ENCODE measurements at places on chromosomes 12 and 14.

DNA sequence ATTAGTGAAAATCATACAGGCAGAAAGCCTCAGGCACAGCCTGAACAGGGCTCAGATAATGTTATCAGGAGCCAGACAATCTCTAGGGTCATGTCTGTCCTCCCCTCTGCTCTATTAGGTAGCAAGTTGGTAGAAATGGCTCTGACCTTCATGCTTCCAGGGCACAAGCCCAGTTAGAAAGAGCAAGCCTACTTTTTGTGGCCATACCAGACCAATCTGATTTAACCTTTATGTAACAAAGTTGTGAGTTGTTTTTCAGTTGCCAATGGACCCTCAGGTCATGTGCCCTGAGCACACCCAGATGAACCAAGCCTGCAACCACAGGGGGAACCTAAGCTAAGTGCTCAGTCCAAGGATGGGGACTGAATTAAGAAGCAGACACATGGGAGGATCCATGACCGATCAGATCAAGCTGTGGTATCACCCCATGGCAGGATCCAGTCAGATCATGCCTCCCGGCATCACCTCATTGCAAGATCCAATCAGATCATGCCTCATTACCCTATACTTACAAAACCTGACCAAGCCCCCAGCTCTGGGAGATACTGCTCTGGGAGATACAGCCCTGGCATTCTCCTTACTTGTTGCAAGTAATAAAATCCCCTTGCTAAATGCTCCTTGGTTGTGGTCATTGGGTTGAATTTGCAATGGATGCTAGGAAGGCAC lies 18.8 kb upstream of the HIGD1C start:
- DNase-seq: no peak

- DNase-seq: no peak
These were observed 132.8 kb downstream of the RIMBP2 start for GRCh38 chr12:130583317-130583716.

GRCh38 chr12:111546758-111547383 lies 52.2 kb downstream of the ATXN2 start:
- DNase-seq: no peak

DNA sequence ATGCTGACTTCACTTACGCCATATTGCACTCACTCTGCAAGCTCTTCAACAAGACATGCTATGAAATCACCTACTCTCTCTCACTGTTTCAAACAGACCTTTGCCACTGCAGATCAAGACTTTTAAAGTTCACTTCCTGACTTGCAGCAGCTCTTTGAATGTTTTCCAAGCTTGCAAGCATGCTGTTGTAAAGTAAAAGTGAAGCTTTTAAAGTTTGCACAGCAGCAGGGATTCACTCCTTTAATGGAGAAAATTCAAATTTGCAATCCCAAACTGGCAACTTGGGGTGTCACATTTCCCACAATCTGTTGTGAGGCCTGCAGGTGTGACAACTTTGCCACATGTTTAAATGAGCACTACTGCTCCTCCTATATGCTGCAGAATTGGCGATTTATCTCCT lies 270.9 kb downstream of the ALX1 start:
- no peak for DNase-seq

DNA sequence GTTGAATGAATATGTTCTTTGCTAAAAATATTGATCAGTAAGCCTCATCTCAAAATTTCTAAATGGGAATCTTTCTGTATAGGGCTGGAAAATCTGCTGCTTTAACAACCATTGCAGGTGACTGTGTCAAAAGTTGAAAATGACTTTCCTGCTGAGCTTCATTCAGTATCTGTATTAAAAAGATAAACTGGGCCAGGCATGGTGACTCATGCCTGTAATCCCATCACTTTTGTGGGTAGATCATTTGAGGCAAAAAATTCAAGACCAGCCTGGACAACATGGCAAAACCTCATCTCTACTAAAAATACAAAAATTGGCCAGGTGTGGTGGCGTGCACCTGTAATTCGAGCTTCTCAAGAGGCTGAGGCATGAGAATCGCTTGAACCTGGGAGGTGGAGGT lies 213.7 kb upstream of the SYT10 start:
- DNase-seq: no peak

- DNase-seq: no peak
These were observed 17.7 kb downstream of the OR6S1 start for GRCh38 chr14:20623798-20624197.

GRCh38 chr12:55017416-55017925 lies 2.3 kb upstream of the NEUROD4 start:
- no peak for DNase-seq

DNA sequence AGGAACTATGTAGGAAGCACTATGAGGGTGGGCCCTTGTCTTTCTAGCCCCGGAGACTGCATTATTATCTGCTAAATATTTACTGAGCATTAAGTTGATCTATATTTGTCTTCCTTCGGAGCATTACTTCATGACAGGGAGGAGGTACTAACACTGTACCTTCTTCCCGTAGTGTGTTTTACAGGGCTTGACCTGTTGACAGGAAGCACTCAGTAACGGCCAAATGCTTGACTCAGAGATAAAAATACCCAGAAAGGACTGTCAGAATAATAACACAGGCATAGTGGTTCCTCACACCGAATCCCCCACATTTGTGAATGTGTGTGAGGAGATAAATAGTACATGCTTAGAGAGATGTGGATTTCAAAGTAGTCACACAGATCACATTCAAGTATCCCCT lies 466.6 kb downstream of the EGLN3 start:
- no peak for DNase-seq

DNA sequence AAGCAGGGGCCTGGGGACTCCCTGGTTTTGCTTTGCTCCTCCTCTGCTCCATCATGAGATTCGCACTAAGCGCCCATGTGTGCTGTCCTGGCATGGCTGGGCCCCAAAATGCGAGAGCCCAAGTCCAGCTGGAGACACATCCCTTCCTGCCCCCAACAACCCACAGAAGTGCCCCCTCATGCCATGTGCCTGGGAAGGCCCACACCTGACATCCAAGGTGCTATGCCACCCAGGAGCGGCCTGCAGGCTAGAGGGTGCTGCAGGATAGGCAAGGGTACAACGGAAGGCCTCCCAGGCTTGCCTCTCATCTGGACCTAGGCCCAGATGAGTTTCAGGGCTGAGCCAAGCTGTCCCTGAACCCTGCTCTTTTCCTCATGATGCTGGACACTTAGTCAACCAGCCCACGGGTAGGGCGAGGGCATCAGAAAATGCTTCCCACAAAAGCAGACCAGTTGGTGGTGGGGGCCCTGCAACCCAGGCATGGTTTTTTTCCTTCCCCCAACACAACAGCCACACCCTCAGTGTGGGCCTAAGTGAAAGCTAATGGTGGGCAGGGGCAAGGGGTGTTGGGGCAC lies 13.2 kb upstream of the KRT80 start:
- DNase-seq: no peak
